NAMALWA (cell line): ENCODE measurements at places on chromosomes 7 and 10.

GRCh38 chr10:58517081-58517480, 4.4 kb downstream of the BICC1 start:
- DNase-seq, result no peak

DNA sequence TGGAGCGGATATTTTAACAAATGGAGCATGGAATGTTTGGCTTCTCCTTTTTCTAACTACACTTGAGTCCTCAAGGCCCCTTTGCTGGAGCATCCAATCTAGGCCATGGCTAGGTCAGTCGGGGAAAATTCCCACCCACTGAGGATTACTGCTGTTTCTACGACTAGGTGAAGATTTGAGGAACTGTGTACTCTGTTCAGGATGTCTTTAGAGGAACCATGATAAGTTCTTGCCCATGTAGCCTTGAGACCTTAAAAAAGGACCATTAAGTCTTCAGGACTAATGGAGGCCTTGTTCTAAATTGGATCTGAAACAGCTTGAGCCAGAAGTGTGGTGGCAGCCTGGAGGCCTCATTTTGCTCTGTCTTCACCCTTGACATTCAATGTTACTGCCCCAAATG, 6.2 kb downstream of the AGK start:
- DNase-seq, result no peak

- peak; percentile 84 for DNase-seq
Observed at GRCh38 chr7:111741811-111742240, 179.5 kb upstream of the IMMP2L start.

GRCh38 chr10:122738031-122738430, 38.4 kb upstream of the C10orf120 start:
- DNase-seq, result no peak

DNA sequence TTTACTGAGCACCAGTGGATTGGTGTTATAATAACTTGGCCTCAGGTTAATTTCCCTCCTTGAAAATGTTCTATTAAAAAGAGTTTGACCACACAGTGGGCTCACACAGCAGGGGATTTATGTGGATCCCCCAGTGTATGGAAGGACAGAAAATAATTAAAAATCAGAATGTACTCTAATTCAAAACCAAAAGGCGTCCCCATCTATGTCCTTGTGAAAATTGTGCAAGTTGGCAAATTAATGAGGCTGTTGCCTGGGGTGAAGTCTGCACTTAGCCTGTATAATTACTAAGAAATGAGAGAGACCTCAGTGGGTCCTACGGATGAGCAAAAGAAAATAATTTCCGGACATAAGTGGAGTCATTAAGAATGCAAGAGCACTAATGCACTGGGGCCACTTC, 31.1 kb downstream of the PIK3CG start:
- DNase-seq, result no peak

DNA sequence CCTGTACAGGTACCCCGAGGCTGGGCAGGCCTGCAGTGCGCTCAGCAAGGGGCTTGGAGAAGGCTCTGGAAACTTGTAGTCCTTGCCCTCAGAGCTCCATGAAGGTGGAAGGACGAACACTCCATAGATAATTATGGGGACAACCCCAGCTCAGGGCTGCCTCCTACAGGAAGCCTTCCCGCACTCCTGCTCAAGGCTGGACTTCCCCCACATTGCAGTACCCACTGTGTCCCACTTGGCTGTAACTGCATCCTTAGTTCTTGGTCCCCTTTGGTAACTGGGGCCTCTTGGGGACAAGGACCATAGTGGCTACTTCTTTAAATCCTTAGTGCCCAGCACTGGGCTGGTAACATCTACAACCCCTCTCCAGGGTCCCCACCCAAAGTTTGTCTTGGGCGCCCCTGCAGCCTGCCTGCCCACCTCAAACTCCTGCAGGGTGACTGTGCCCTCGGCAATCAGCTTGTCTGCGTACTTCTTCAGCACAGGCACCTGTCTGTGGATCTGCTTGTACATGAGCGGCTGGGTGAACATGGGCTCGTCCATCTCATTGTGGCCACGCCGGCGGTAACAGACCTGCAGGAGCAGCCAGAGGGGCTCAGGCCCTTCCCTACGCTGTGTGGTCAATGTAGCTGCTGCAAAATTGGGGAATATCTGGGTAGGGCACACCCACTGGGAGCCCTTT, 17.1 kb downstream of the OGDHL start:
- DNase-seq, result no peak

GRCh38 chr7:149285603-149286002, 23.6 kb downstream of the ZNF783 start:
- no peak for DNase-seq

GRCh38 chr7:50863053-50863452, 80.4 kb upstream of the GRB10 start:
- DNase-seq, result no peak
